ENCODE measurements at places on chromosomes 7 and 10. TPM values are rescaled to one million over a fixed set of nuclear protein-coding genes. Genes with fewer than 3 reads are reported as not detected.

DNA sequence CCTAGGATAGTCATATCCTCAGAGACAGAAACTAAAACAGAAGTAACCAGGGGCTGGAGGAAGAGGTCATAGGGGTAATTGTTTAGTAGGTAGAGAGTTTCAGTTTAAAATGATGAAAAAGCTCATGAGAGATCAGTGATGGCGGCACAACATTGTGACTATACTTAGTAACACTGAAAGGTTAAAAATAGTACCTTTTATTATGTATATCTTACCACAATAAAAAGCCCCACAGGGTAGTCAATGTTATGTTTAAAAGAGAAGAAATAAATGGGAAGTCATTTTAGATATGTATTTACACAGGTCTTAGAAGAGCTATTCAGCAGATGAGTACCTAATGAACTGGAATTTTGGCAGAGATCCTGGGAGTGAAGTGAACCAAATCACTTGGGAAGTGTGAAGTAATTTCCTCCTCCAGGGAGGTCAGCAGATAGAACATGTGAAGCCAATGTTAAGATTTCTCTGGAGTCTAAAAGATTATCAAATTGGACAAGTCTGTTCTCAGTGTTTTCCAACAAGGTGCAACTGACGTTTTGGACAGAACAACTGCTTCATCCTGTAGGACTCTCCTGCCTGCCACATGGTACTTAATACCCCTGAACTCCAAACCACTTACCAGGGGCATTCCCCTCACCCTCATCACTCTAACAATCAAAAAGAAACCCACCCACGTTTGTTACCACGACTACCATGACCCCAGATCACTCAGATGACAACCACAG, 6.4 kb downstream of the CDCA7L start:
- no peak for DNase-seq

GRCh38 chr10:118501637-118502440, 93.6 kb downstream of the PRLHR start:
- DNase-seq = no peak

The HECW1 gene
- total RNA-seq = 0.12 TPM

GRCh38 chr7:28338041-28338440, 74.3 kb upstream of the CREB5 start:
- DNase-seq = no peak

GRCh38 chr7:87212498-87212897, 7.0 kb downstream of the TMEM243 start:
- DNase-seq = no peak

The AASS gene
- 50.7 TPM for total RNA-seq

The DENND2A gene
- 34.7 TPM for total RNA-seq

Measured in omental fat pad (tissue), 4 donors.